Karpas-422 (cell line): ENCODE measurements at places on chromosomes 7 and 10. TPM values are rescaled to one million over a fixed set of nuclear protein-coding genes. Genes with fewer than 3 reads are reported as not detected.

Gene CFAP43
- total RNA-seq: 0.07 and 0.18 TPM in 2 replicates

Gene RNF133
- not detected in 2 replicates for total RNA-seq

Gene LIPM
- not detected in 2 replicates for total RNA-seq

Gene ZNF365
- not detected in 2 replicates for total RNA-seq

Gene GTF2IRD1
- total RNA-seq: not detected in 2 replicates
